G401 (cell line): ENCODE measurements at places on chromosomes 12 and 14.

- no peak for DNase-seq
Measured at GRCh38 chr14:63611078-63611477, 30.6 kb downstream of the WDR89 start.

DNA sequence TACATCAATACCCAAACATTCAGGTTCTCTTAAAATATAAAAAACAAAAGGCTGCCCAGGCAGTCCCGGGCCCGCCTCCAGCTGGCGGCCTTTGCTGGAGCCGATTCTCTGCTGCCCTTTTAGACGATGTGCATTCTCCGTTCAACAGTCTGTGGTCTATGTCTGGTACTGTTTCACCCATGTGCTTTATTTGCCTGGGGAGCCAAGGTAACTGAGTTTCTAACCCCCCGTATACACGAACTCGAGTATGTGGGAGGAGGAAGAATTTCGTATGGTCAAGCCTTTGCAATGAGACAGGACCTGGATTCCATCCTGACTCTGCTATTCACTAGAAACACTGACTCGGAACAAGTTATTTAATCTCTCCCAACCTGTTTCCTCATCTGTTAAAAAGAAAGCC lies 54.1 kb upstream of the GPR68 start:
- DNase-seq, result peak; percentile 71

DNA sequence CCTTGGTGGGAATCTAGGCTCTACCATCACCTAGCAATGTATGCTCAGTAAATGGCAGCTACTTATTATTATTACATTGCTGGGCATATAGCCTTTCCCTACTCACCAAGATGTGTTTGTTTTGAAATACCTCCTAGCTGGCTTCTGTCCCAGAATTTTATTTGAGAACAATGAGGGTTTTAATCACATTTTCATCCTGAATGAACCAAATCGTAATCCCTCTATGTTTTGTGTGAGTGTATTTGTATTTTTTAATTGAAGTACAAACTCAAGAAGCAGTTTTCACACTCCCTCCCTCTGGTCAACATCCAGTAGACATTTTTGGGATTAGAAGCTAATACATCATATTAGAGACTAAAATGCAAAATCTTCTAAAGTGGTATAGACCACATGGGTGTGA lies 7.6 kb downstream of the SLC7A8 start:
- DNase-seq, result no peak

DNA sequence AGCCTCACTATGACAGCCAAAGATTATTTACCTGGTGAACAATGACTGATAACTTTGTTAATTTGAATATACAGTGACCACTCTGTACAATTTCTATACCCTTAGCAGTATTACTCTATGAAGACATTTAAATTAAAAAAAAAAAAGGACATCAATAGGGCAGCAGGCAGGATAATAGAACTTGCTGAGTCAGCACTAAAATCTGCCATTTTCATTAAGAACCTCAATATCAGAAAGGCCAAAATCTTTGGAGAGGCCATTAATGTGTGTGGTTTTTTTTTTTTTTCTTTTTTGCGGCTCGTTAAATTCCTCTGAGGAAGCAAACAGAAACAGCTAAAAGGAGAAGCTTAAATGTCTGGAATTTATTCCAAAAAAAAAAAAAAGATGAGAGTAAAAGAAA lies 73.7 kb downstream of the FOXN3 start:
- no peak for DNase-seq

GRCh38 chr12:53869500-53869899 lies 69.1 kb upstream of the HOXC13 start:
- no peak for DNase-seq
